ENCODE measurements at places on chromosomes 2 and 18.

DNA sequence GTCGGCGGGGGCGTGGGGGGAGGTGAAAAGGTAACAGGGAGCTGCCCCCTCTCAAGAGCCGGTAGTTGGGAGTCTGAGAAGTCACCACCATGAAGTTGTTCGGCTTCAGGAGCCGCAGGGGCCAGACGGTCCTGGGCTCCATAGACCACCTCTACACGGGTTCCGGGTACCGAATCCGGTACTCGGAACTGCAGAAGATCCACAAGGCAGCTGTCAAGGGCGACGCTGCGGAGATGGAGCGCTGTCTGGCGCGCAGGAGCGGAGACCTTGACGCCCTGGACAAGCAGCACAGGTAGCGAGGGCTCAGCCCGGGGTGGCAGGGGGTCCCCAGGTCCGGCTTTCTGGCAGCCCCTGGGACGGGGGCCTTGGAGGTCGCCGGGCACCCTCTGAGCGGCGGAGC, 47.1 kb upstream of the ZNF519 start:
- DNase-seq = no peak

GRCh38 chr18:63878925-63879324, 8.6 kb upstream of the SERPINB2 start:
- no peak for DNase-seq

GRCh38 chr2:45859682-45860081, 208.2 kb downstream of the PRKCE start:
- no peak for DNase-seq

- no peak for DNase-seq
Measured at GRCh38 chr2:7891312-7891711, 790.5 kb upstream of the ID2 start.

DNA sequence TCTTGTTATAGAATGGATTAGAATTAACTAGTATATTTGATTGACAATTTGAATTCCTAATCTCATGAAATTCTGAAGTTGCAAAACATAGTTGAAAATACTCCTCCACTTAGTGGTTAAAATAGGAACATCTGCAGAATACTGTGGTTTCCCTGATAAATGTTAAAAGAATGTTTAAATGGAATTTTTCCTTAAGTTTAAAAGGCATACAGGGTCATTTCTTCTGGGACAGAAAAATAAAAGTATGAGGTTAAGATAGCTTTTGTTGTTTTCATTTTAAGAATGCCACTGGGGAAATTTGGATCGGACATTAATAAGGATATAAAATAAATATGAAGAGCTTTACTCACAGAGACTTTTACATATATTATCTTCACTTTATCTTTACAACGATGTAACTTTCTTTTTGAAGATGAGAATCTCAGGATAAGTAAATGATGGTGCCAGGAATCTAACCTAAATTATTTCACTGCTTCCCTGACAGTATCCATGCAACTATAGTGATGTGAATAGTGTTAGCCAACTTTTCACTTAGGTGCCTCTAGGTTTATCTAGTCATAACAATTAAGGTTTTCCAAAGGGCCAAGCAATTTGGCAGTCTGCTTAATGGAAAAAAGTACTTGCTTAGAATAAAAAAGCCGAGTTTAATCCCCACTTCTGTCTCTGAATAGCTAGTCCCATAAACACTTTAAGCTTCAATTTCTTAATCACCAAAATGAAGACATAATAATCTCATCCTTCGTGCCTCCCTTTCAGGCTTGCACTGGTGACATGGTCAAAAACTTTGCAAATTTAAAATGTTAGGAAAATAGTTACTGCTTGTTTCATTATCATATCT, 151.8 kb upstream of the STK17B start:
- no peak for DNase-seq

DNA sequence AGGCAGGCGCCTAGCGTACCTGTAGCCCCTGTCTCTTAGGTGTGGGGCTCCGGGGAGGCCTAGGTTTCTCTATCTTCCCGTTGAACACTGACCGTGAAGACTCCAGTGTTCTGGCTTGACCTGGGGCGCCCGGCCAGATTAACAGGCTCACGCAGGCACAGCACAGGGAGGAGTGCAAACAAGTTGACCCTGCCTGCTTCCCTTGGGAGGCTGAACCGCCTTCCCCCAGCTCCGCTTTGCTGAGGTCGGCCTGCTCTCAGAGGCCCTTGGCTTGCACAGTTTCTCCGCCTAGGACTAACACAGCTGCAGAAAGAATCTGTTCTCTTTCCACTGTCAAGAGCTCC, 567 bp downstream of the PCYOX1 start:
- DNase-seq = no peak

DNA sequence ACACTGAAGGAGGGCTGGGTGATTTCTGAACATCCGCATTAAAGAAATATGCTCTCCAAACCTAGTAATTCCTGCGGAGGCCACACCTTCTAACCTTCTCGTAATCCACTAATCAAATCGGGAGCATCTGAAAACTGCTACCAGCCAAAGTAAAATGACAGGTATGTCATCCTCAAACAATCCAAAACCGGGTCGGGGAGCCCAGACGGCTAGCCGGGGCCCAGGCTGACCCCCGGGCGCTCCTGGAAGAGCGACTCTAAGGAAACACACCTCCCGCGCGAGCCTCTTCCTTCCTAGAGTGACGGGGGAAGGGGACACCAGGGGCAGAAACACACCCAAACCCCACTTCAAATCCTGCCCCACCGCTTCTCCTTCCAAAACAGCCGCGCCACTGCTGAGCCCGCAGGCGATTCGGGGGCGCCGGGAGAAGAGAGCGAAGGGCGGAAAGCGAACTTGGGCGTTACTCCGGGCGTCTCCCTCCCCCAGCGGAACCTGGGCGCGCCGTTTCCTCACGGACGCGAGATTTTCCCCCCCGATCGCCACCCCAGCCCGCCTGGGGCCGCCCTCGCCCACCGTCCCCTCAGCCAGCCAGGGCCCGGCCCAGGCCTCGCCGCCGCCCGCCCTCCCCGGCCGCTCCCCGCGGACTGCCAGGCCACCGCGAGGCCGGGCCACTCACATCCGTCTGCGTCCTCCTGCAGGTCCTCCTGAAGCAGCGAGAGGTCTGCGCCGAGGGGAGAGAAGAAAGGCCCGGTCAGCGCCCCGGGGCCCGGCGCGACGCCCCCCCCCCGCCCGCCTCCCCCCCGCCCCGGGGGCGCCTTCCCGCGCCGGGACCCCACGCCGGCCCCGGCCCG, 584 bp downstream of the PPP4R1 start:
- peak; percentile 56 for DNase-seq

DNA sequence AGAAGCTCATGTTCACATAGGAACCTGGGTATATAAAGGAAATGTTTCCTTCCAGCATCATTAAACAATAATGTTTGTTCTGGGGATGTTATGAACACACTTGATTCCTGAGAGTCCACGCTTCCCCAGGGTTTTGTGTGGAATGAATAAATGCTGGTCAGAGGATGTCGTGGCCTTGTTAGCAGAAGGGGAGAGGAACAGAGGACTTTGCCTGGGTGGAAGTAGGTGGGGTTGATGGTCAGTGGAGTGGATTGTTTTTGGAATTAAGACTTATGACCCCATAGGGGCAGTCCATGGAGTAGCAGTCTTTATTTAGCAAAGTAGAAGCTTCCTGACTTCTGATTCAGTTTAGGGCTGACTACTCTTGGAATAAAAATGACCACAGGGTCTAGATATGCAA, 139.6 kb downstream of the MYO1B start:
- DNase-seq = no peak

DNA sequence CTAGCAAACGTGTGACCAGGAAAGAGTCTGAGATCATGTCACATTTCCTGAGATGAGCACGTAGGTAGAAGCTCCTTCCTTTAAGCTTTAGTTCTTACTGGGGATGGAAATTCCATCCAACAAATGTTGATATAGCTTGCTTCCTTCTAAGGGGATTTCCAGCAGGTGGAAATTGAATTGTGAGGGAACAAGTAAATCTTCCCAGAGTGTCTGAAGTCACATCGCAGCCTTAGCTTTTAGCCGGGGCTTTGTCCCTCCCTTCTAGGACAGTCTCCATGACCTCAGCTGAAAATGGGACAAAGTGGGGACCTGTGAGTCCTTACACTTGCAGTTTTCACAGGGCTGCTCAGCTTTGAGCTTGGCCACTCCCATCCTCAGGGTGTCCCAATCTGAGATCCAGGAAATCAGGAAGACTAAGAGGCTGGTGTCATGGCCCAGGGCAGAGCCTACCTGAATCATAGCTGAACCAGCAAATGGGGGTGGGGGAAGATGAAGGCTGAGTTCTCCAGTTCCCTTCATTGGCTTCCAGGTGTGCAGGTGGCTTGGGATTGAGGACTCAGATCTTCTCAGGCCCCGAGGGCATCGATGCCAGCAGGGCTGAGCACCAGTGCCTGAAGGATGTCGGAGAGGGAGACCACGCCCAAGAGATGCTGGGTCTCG, 8.3 kb downstream of the PRKAG3 start:
- DNase-seq = no peak

- no peak for DNase-seq
Measured at GRCh38 chr2:71748227-71748626, 294.9 kb downstream of the DYSF start.

DNA sequence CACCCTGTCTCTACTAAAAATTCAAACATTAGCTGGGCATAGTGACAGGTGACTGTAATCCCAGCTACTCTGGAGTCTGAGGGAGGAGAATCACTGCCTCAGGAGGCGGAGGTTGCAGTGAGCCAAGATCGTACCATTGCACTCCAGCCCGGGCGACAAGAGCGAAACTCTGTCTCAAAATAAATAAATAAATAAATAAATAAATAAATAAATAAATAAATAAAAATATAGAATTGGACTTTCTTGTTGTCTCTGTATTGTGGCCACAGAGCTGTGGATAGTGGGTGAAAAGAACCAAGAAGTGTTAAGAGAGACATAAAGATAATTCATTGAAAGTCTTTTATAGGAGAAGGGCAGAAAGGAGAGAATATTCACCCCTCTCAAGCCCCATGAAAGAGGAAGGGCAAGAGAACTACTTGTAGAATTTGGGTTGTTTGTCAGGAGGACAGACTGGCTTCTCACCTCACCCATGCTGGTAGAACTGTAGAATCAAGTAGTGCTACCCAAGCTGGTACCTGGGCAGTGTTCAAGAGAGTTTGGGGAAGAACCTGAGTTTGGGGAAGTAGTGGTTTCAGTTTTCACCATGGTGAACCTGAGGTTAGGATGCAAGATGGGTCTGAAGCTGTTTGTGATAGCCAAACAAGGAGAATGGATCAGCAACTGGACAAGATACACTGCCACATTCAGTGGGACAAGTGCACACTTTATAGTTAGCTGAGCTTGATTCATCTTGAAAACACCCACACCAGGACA, 256.5 kb downstream of the CD226 start:
- DNase-seq = no peak

DNA sequence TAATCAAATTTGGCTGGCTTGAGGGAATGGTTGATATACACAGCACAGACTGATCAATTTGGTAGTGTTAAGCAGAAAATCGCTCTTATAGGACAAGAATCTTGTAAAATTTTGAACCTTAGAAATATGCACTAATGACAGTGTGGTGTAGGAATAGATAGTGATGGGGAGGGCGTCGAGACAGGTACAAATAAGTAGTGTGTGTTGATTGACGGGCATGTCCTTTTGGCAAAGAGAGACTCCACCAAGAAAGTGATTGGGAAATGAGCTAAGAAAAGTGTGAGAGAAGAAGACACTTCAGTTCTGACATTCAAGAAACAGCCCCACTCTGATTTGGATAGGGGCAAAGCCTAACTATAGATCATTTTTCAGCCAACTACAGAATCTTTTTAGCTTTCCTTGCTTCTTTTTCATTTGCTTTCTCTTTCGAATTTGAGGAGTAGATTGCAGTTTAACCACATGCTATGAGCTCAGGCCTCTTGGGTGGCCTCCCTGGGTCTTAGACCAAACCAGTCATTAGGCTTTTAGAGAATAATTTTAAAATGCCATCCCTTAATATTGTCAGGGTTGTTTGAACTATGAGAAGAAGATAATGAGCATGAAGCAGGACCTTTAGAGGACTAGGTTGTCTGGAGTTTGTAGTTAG, 127.1 kb downstream of the CERS6 start:
- no peak for DNase-seq

DNA sequence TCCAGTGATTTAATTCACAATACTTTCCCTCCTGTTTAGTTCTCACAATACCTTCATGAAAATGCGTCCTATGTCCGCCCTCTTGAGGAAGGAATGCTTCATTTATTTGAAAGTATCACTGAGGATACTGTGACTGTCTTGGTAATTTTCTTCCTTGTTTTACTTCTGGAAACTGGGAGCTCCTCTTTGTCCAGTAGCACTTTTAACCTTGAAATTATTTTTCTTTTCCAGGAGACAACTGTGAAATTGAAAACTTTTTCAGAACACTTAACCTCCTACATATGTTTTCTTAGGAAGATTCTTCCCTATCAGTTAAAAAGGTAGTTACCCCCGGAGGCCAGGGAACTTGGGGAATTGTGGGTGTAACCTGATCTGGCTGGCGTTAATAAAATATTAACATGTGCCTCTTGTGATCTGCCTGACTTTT, 58.9 kb upstream of the STON1 start:
- no peak for DNase-seq

GRCh38 chr18:47953471-47953931, 23.0 kb upstream of the SMAD2 start:
- DNase-seq = peak; percentile 65

GRCh38 chr18:11246495-11247300, 97.3 kb upstream of the PIEZO2 start:
- DNase-seq = no peak

GRCh38 chr2:57990118-57990725, 56.4 kb upstream of the VRK2 start:
- DNase-seq = no peak

GRCh38 chr2:96954011-96954846, 32.2 kb downstream of the FAM178B start:
- DNase-seq = peak; percentile 28

DNA sequence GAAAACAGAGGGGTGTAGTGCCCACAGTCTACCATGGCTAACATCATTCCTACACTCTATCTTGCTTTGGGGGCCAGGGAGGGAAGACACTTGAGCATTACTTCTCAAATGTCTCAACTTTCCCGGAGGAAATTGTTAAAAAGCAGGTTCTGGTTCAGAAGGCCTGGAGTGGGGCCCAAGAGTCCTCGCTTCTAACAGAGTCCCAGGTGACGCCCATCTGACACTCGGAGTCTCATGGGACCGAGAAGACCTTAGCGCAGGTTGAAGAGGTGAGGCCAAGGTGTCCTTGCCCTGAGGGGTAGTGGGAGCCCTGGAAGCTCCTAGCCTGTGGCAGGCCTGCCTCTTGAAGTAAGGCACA, 40.1 kb downstream of the ZFP36L2 start:
- DNase-seq = no peak

- DNase-seq = no peak
Measured at GRCh38 chr2:167386694-167387093, 498.4 kb downstream of the XIRP2 start.

- no peak for DNase-seq
Measured at GRCh38 chr18:53984021-53984420, 240.4 kb downstream of the MBD2 start.

DNA sequence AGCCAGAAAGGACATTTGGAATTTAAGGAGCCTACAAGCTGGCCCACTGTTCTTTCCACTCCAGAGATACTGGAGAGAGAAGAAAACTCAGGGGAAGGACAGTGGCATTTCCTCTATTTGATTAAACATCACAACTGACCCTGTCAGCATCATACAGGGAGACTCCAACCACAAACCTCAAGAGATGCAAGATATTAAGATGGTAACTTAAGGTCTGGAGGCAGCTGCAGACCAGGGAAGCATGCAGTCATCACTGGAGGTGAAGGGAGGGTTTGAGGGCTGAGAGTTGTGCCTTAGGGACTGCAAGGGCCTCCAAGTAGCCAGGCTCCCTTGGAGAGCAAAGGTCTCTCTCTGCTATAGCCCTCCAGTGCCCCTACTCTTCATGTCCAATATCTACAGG, 67.4 kb downstream of the RNF152 start:
- DNase-seq = no peak

- DNase-seq = no peak
Measured at GRCh38 chr18:48711651-48712486, 173.0 kb downstream of the CTIF start.

GRCh38 chr2:144004742-144005141, 515.2 kb downstream of the ZEB2 start:
- no peak for DNase-seq

Measured in KG1 (cell line).